MCF 10A (cell line): ENCODE measurements at places on chromosomes 4 and X. TPM values are rescaled to one million over a fixed set of nuclear protein-coding genes. Genes with fewer than 3 reads are reported as not detected.

The CHRDL1 gene
- not detected in 2 replicates for total RNA-seq

The TMEM150C gene
- total RNA-seq: 0.10 TPM in 1 of 2 replicates, not detected in the other

The CPE gene
- 8.3 and 9.1 TPM in 2 replicates for total RNA-seq

The CRMP1 gene
- total RNA-seq: not detected in 2 replicates

The IL13RA2 gene
- 0.23 and 0.54 TPM in 2 replicates for total RNA-seq

The ERCC6L gene
- total RNA-seq: 1.0 and 1.8 TPM in 2 replicates

The AADAT gene
- total RNA-seq: 6.4 and 6.9 TPM in 2 replicates

The TMPRSS11A gene
- not detected in 2 replicates for total RNA-seq

The SUPT20HL1 gene
- total RNA-seq: not detected in 2 replicates

The TIGD4 gene
- 0.12 and 0.32 TPM in 2 replicates for total RNA-seq

The SLBP gene
- 37.1 and 43.5 TPM in 2 replicates for total RNA-seq

The SMIM10 gene
- total RNA-seq: not detected in 2 replicates

The DOK7 gene
- 1.1 and 5.3 TPM in 2 replicates for total RNA-seq

The CNGA1 gene
- not detected in 2 replicates for total RNA-seq

The GATA1 gene
- not detected in 2 replicates for total RNA-seq

The GPC3 gene
- 0.32 and 0.37 TPM in 2 replicates for total RNA-seq

The GRIA2 gene
- not detected in 2 replicates for total RNA-seq

The EXOC1L gene
- not detected in 2 replicates for total RNA-seq

The FAM9C gene
- not detected in 2 replicates for total RNA-seq

The F8A2 gene
- total RNA-seq: not detected in 2 replicates

The TCEAL2 gene
- not detected in 2 replicates for total RNA-seq

The ADAMTS3 gene
- 0.25 and 0.58 TPM in 2 replicates for total RNA-seq

The ZRSR2 gene
- 17.0 and 20.3 TPM in 2 replicates for total RNA-seq
